Left ventricle myocardium inferior (tissue), 1 donor: ENCODE measurements at places on chromosomes 6 and 20. TPM values are rescaled to one million over a fixed set of nuclear protein-coding genes. Genes with fewer than 3 reads are reported as not detected.

COL21A1 gene
- total RNA-seq: 54.3 TPM

SLC25A27 gene
- 18.6 TPM for total RNA-seq

GRCh38 chr20:59814840-59815340 is 118.5 kb downstream of the SYCP2 start:
- no peaks in the 10 kb centered on the region for H3K27me3 ChIP-seq
- no peaks in the 10 kb centered on the region for H3K36me3 ChIP-seq
- H3K27ac ChIP-seq: no peak overlapping the region

DNA sequence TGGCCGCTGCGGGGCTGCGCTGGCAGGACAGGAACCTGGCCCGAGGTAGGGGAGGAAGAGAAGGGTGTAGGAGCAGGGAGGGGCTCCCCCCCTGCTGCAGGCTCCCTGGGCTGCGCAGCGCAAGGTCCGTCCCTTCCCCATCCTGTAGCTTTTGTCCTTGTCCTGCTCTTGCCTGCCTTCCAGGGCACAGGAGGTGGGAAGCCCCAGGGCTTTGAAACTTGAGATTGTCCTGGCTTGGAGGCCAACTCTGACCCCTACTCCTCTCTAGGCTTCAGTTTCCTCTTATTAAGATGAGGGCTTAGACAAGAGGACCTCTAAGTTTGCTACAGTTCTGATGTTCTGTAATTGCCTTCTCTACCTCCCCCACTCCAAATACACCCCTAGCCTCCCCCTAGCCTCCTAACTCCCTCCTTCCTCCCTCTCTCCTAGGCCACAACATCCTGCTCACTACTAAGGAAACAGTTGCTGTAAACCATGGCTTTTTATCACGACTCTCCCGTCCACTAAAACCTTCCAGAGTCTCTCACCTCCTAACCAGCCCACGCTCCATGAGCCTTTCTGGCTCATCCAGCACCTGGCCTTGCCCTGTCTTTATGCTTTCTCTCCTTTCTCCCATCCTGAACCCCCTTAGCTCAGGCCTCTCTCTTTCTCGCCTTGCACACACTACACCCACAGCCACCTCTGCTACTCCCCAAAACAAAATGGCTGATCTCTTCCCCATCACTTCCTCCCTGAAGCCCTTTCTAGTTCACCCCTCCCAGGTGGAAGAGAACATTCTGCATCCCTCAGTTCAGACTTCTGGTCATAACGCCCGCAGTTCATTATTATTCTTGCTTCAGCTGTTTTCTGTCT is 10.2 kb downstream of the UNC5CL start:
- peak overlapping the region; percentile 80 for H3K27ac ChIP-seq
- no peaks in the 10 kb centered on the region for H3K27me3 ChIP-seq
- H3K36me3 ChIP-seq: no peaks in the 10 kb centered on the region
- H3K4me1 ChIP-seq: peaks cover 18% of the 10 kb centered on the region
- DNase-seq: no peak

- H3K4me3 ChIP-seq: peak overlapping the region; percentile 69
- no peaks in the 10 kb centered on the region for H3K36me3 ChIP-seq
- peak overlapping the region; percentile 100 for H3K27ac ChIP-seq
- peak; percentile 95 for DNase-seq
- peaks cover 90% of the 10 kb centered on the region for H3K4me1 ChIP-seq
These were observed 8.7 kb upstream of the ARMC12 start for GRCh38 chr6:35727935-35728682.

- no peaks in the 10 kb centered on the region for H3K36me3 ChIP-seq
- H3K4me3 ChIP-seq: no peak overlapping the region
- H3K27me3 ChIP-seq: no peaks in the 10 kb centered on the region
- H3K27ac ChIP-seq: peak overlapping the region; percentile 64
These were observed 74.2 kb downstream of the CD164 start for GRCh38 chr6:109308018-109308492.

DNA sequence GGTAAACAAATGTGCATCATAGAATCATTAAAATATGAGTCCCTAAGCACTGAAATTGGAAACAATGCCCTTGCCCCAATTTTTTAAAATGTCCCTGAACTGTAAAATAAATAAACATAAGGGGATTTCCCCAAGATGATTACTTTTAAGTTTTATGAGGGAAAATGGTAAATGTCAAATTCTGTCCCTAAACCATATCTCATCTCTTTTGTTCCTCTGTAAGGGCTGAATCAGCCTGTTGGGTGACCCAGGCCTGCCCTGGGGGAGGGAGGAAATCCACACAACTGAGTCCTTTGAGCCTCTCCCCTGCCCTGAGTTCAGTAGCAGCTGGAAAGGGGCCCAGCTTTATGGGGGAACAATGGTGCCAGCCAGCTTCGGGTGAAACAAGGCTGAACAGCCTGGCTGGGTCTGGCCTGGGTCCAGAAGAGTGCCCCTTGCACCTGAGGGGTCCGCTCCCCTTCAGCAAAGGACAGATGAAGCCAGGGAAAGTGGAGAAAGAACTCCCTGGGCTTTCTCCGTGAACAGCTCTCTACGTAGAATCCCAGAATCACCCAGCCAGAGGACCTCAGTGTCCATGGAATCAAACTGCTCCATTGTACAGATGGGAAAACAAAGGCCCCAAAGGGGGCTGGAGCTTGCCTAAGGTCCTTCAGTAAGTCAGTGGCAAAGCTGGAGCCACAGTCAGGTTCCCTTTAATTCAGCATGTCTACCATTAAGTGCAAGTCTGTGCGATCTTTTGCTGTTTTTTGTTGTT is 28.2 kb upstream of the ITCH start:
- H3K27ac ChIP-seq: no peak overlapping the region
- no peaks in the 10 kb centered on the region for H3K36me3 ChIP-seq
- no peaks in the 10 kb centered on the region for H3K4me1 ChIP-seq
- no peak overlapping the region for H3K4me3 ChIP-seq

DNA sequence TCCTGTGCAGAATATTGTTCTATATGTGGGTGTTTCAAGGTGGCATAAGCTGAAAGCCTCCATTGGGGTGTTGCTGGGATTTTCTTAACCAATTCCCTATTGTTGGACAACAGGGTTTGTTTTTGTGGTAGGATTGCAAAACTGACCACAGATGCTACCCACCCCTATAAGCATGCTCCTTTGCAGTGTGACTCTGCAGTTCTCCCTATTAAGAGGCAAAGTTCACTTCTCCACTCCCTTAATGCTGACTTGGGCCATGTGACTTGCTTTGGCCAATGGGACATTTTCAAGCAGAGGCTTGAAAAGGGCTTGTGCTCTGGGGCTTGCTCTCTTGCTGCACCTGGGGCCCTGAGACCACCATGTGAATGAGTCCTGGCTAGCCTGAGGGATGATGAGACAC is 8.5 kb upstream of the ANGPT4 start:
- no peak for DNase-seq
- H3K27me3 ChIP-seq: peaks cover 37% of the 10 kb centered on the region
- no peaks in the 10 kb centered on the region for H3K36me3 ChIP-seq
- no peak overlapping the region for H3K4me3 ChIP-seq
- H3K4me1 ChIP-seq: peaks cover 6% of the 10 kb centered on the region
- no peak overlapping the region for H3K27ac ChIP-seq

DNA sequence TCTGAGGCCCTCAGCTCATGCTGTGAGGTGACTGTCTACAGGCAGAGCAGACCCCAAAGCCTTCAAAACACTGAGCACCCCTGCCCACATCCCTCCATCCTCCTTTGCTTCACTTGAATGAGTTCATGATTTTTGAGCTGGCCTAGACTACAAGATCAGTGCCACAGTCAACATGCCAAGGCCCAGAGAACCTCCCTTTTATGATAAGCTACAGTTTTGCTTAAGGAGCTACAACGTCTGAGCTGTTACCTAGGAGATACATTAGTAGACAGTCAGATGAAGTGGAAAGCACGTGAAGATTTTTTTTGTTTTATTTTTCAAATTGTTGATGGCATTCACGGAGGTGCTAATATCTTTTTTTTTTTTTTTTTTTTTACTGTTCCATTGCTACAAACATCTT is 139.0 kb downstream of the SOBP start:
- peaks cover 4% of the 10 kb centered on the region for H3K36me3 ChIP-seq
- H3K4me1 ChIP-seq: peaks cover 10% of the 10 kb centered on the region
- H3K27me3 ChIP-seq: no peaks in the 10 kb centered on the region
- no peak for DNase-seq
- H3K27ac ChIP-seq: no peak overlapping the region
- no peak overlapping the region for H3K4me3 ChIP-seq

DNA sequence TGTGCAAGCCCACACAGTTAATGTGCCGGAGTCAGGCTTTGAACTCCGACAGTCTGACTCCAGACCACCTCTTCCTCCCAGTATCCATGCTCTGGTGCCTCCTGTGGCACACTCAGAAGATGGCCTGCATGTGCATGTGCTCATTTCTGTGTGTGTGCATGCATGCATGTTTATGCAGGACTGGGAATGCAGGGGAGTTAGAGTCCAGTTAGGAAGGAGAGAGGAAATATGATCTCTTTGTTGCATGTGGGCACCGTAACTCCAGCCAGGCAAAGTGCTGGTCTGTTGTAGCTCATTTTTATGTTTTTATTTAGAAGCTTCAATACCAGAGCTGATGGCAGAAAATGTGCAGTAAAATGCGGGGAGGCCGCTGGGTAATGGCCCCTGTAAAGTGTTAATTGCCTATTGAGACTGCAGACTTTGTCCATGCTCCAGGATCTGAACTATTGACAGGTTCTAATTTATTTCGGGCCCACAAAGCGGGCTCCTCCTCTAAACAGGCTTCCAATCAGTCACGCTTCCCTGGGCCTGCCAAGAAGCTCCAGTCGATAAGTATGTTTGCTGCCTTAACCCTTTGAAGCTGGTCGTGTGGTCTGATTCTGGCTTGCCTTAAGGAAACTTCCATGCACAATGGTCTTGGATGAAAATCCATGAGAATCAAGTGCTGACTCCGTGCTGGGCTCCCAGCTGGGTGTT is 248.3 kb downstream of the DHX35 start:
- no peak overlapping the region for H3K27ac ChIP-seq
- DNase-seq: no peak
- no peak overlapping the region for H3K4me3 ChIP-seq

GRCh38 chr20:38554986-38555385 is 26.0 kb upstream of the ADIG start:
- H3K4me3 ChIP-seq: no peak overlapping the region
- no peak overlapping the region for H3K27ac ChIP-seq
- H3K36me3 ChIP-seq: peaks cover 94% of the 10 kb centered on the region
- DNase-seq: no peak
- H3K27me3 ChIP-seq: no peaks in the 10 kb centered on the region

- peaks cover 44% of the 10 kb centered on the region for H3K4me1 ChIP-seq
- no peak for DNase-seq
- H3K27ac ChIP-seq: no peak overlapping the region
- no peaks in the 10 kb centered on the region for H3K36me3 ChIP-seq
- H3K4me3 ChIP-seq: no peak overlapping the region
These were observed 138.4 kb downstream of the PREX1 start for GRCh38 chr20:48689388-48689787.

GRCh38 chr6:46333481-46333880 is 157.8 kb downstream of the RCAN2 start:
- no peaks in the 10 kb centered on the region for H3K36me3 ChIP-seq
- DNase-seq: no peak
- H3K4me1 ChIP-seq: peaks cover 29% of the 10 kb centered on the region
- no peak overlapping the region for H3K4me3 ChIP-seq
- no peaks in the 10 kb centered on the region for H3K27me3 ChIP-seq

DNA sequence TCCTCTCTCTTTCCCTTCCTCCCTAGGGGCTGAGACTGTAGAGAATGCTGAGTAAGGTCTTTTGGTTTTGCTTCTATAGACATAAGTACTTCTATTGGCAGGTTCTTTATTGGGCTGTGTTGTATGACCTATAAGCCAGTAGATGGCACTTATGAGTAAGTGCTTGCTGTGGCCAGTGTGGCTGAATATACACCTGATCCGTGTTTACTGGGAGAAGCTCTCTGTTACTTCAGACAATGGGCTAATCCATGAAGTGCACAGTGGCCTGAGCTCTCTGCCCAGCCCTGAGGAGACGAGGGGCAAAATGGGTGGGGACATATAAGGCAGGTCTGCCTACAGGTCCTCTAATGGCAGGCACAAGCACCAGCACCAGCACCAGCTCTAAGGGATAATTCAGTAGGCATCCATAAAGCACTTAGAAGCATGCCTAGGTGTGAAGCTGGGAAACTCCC is 610.3 kb downstream of the RNF144B start:
- H3K36me3 ChIP-seq: no peaks in the 10 kb centered on the region
- H3K4me3 ChIP-seq: no peak overlapping the region
- no peak for DNase-seq
- H3K4me1 ChIP-seq: no peaks in the 10 kb centered on the region

DNA sequence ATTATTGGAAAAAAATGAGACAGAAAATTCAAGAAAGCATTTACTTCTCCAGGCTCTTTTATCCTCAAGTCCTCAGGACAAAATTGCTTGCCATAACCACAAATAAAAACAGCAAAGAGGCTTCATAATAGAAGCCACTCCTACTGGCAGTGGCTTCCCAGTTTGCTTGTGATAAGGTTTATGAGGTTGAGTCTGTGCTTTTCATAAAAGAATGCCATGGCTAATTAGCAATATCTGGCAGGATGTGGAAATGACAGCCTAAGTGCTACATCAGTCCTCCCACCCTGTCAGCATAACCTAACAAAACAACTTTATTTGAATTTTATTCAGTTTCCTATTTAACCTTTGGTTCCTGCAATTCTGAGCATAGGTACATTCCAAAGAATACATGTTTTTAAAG is 80.9 kb upstream of the HTR1E start:
- no peaks in the 10 kb centered on the region for H3K36me3 ChIP-seq
- no peaks in the 10 kb centered on the region for H3K4me1 ChIP-seq
- no peak overlapping the region for H3K4me3 ChIP-seq
- H3K27me3 ChIP-seq: peaks cover 4% of the 10 kb centered on the region
- no peak for DNase-seq
- no peak overlapping the region for H3K27ac ChIP-seq

- H3K27me3 ChIP-seq: no peaks in the 10 kb centered on the region
- H3K4me1 ChIP-seq: peaks cover 64% of the 10 kb centered on the region
- no peak overlapping the region for H3K4me3 ChIP-seq
- no peak overlapping the region for H3K27ac ChIP-seq
- DNase-seq: no peak
- no peaks in the 10 kb centered on the region for H3K36me3 ChIP-seq
These were observed 20.3 kb downstream of the TBPL1 start for GRCh38 chr6:133973109-133973971.

GRCh38 chr20:52015155-52015554 is 176.4 kb downstream of the ZFP64 start:
- H3K4me3 ChIP-seq: no peak overlapping the region
- H3K27me3 ChIP-seq: no peaks in the 10 kb centered on the region
- H3K36me3 ChIP-seq: no peaks in the 10 kb centered on the region
- H3K4me1 ChIP-seq: no peaks in the 10 kb centered on the region
- DNase-seq: no peak

GRCh38 chr6:98695091-98695801 is 139.1 kb upstream of the POU3F2 start:
- no peak overlapping the region for H3K27ac ChIP-seq
- DNase-seq: no peak
- H3K27me3 ChIP-seq: no peaks in the 10 kb centered on the region
- no peaks in the 10 kb centered on the region for H3K36me3 ChIP-seq

- no peaks in the 10 kb centered on the region for H3K27me3 ChIP-seq
- DNase-seq: no peak
- H3K27ac ChIP-seq: no peak overlapping the region
- no peaks in the 10 kb centered on the region for H3K4me1 ChIP-seq
These were observed 585.3 kb upstream of the MAN1A1 start for GRCh38 chr6:119934816-119935215.
